ENCODE measurements at places on chromosomes 6 and 20.

- DNase-seq, result no peak
These were observed 56.9 kb downstream of the CHMP4B start for GRCh38 chr20:33868042-33868441.

DNA sequence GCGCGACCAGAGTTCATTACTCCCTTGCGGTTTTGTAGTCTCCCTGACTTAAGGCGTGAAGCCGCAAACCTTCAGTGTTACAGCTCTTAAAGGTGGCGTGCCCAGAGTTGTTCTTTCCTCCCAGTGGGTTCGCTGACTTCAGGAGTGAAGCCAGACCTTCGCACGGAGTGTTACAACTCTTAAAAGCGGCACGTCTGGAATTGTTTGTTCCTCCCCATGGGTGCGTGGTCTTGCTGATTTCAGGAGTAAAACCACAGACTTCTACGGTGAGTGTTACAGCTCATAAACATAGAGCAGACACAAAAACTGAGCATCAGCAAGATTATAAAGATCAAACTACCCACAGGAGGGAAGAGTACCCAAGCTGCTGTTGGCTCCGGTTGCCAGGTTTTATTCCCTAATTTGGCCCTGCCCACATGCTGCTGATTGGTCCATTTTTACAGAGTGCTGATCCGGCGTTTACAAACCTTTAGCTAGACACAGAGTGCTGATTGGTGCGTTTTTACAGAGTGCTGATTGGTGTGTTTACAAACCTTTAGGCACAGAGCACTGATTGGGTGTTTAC is 10.4 kb downstream of the TMEM14C start:
- DNase-seq, result no peak

- DNase-seq, result no peak
These were observed 42.5 kb downstream of the TP53INP2 start for GRCh38 chr20:34746674-34747073.

DNA sequence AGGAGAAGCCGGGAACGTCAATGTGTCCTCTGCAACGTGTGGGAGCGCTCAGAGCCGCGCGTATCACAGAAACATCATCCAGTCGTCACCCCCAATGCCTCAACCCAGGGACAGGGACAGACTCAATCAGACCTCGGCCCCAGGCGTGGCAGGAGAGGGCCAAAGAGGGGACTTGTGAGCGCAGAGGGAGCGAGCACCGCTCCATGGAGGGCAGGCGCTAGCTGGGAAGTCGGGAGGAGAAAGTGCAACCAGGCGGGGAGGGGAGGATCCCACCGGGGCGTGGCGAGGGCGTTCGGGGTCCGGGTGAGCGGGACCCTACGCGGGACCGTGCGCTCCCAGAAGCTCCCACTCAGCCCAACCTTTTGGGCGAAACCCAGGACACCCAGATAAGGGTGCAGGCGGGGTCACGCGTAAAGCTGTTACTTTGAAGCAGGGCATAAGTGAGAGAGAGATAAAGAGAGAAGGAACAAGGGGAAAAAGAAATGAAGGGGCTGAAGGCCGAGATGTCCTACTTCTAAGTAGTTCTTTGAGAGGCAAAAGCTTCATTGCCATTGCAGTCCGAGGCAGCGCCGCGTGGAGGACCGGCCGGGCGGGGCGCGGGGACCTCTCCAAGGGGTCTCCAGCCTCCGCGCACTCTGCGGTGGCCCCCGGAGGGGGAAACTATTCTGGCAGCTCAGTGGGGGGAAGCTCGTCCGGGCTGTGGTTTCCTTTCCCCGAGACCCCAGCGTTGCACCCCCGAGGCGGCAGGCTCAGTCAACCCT is 862 bp upstream of the SOBP start:
- DNase-seq, result peak; percentile 88

Measured in right kidney (tissue), 9 donors.